ENCODE measurements at places on chromosomes 4 and X. TPM values are rescaled to one million over a fixed set of nuclear protein-coding genes. Genes with fewer than 3 reads are reported as not detected.

BRS3 gene
- total RNA-seq: not detected

SLC26A1 gene
- 0.22 TPM for total RNA-seq

FAM9B gene
- total RNA-seq: not detected

PABPC1L2A gene
- not detected for total RNA-seq

PCDH11X gene
- not detected for total RNA-seq

GCNA gene
- total RNA-seq: 0.98 TPM

MTTP gene
- total RNA-seq: 0.20 TPM

HSD17B13 gene
- 0.81 TPM for total RNA-seq

LNX1 gene
- 3.3 TPM for total RNA-seq

NEXMIF gene
- not detected for total RNA-seq

ADH1A gene
- not detected for total RNA-seq

STPG2 gene
- not detected for total RNA-seq
